ENCODE measurements at places on chromosomes 16 and 17.

DNA sequence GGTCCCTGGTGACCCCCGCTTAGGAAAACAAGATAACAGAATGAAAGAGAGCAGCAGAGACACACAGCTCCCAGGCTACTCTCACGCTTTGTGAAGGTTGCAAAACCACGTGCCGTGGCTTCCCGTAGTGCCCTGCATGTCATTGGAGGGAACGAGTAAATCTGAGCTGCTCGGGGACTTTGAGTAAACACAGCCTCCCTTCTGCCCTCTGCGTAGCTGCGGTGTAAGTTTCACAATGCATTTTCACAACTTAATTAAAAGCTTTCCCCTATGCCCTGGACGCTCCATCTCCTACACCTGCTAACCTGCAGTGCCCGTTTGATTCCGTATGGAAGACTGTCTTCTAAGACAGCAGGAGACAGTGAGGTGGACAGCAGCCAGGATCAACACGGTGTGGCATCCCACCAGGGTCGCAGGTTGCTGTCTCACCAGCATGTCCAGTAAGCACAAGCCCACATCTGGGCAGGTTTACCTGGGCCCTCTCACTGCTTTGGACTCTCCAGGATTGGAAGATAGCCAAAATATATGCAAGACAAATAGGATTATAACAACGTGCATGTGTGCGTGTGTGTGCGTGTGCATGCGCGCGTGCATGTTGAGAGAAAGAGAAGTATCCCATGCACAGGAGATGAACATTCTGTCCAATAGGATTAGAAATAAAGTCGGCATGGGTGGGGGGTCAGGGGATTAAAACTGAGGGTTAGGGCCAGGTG, 116.4 kb upstream of the RCVRN start:
- no peak for DNase-seq

DNA sequence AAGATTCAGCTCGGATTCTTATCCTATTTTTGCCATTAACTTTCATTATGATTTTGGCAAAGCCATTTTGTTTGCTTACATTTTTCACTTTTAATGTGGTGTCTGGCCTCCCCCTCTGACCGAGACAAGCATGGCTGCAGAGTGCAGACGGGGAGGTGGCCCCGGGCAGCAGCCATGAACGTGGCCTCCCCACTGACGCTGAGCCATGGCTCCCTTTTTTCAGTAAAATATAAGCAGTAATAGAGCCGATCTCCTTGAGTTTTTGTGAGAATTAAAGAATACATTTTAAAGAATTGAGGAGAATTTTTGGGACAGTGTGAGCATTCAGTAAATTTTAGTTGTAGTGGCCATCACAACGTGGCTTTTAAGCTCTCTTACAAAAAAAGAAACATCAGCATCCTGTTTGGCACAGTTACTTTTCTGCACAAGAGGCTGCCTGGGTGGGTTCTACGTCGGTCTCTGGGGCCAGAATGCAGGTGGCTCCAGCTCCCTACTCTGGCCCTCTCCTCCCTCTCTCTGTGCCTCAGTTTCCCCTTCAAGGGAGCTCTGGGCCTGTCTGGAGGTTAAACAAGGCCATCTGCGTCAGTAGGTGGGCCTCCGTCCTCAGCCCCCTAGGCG, 68.8 kb upstream of the ZNF750 start:
- no peak for DNase-seq

- DNase-seq: no peak
These were observed 1.3 kb downstream of the METTL23 start for GRCh38 chr17:76727745-76728456.

- no peak for DNase-seq
These were observed 183.5 kb upstream of the MAF start for GRCh38 chr16:79784007-79784406.

- DNase-seq: peak; percentile 91
These were observed 59.2 kb downstream of the BMERB1 start for GRCh38 chr16:15493466-15494180.

DNA sequence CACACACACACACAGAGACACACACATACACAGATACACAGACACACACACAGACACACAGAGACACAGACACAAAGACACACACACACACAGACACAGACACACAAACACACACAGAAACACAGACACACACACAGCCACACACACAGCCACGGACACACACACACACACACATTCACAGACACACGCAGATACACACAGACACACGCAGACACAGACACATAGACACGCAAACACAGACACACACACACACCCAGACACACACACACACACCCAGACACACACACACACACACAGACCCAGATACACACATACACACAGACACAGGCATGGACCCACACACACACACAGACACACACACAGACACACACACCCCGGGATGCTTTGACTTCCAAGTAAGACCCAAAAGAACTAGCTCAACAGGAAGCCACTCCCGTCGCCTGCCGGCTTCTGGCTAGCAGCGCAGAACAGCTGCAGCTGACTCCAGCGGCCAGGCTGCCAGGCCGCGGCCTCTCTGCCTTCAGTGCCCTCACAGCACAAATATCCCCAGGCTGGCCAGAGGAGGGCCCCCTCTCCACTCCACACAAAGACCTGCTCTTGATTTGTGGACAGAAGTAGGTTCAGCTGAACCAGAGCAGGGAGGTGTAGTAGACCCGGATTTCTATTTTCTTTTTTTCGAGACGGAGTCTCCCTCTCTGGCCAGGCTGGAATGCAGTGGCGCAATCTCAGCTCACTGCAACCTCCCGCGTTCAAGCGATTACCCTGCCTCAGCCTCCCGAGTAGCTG, 6.0 kb upstream of the CHRNE start:
- DNase-seq: peak; percentile 81

DNA sequence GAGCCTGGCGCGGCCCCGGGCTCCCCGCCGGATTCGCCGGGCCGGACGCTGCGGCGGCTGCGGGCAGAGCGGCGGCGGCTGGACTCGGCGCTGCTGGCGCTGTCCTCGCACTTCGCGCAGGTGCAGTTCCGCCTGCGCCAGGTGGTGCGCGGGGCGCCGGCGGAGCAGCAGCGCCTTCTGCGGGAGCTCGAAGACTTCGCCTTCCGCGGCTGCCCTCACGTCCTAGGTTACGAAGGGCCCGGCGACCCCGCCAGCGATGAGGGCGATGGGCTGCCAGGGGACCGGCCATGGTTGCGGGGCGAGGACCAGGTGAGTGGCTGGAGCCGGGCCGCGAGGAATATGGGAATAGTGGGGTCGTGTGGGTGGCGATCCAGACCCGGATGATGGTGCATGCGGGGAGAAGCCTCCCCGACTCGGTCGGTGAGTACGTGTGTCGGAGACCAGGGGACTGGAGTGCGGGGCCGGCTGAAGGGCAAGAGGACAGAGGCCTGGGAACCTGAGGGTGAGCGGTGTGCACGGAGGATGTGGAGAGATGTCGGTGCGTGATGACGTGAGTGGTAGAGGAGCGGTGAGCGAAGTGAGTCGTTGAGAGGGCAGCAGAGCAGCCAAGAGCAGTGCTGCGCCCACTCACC, 517 bp downstream of the RUNDC1 start:
- no peak for DNase-seq
